Muscle of back (tissue), 13 donors: ENCODE measurements at places on chromosomes 12 and 14. TPM values are rescaled to one million over a fixed set of nuclear protein-coding genes. Genes with fewer than 3 reads are reported as not detected.

DNA sequence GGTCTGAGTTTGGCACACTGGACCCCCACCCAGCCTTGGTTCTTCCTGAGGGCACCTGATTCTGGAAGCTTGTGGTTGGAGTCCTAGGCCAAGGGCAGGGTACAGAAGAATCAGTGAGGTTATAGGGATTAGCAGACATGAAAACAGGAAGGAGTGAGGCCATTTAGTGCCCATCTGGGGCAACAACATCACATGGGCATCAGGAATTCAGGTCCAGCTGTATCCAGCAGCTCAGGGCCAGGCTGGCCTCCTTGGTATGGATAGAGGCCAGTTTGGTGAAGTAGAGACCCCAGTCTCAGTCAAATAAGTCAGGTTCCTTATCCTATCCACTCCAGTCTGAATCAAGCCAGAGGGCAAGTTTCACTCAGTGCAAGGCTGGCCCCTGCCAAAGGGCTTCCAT, 36.2 kb downstream of the RASAL1 start:
- no peak for DNase-seq

GRCh38 chr14:64654246-64654900, 49.9 kb upstream of the PLEKHG3 start:
- peak; percentile 36 for DNase-seq

GRCh38 chr14:96683562-96684289, 113.5 kb upstream of the VRK1 start:
- DNase-seq, result no peak

DNA sequence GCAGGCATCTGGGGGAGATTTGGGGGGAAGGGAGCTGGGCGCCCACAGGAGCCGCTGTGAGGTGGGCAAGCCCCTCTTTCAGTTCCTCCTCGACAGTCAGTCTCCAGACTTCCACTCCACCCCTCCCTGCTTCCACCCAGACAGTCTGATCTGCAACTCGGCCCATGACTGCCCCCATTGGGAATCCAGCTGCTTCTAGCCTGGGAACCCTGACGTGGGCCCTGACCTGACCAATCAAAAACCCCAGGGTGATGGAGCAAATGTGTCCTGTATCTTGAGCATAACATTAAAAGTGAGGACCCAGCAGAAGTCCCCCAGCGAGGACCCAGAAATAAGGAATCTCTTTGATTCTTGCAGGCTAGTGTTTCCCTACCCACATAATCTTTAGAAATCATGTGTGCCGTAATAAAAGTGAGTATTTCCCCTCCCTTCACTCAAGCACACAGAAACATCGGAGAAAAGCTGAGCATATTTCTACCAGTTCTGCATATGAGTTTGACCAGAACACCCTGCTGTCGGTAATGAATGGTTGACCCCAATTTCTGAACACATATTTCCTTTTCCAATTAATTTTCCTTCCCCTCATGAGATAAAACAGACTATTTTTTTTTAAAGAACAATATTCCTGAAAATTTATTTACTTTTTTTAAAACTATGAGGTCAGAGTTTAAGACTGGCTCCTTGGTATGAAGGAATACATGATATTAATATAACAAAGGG, 6.4 kb downstream of the SSH1 start:
- DNase-seq, result peak; percentile 78

DNA sequence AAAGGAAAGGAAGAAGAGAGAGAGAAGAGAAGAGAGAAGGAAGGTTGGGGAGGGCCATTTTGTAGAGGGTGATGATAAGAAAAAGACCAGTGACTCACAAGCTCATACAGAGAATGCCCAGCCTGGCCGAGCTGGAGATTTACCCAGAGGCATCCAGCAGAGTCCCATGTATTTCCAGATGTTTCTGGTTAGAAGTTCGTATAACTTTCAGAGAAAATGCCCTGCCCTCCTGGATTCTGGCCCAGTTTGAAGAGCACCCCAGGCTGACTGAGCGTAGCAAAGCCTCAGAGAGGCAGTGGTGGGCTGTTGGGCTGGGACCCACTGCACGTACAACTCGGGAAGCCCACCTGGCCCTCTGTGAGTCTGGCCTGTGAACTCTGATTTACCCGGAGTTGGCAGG, 221.8 kb downstream of the SLC41A2 start:
- DNase-seq, result peak; percentile 58

DNA sequence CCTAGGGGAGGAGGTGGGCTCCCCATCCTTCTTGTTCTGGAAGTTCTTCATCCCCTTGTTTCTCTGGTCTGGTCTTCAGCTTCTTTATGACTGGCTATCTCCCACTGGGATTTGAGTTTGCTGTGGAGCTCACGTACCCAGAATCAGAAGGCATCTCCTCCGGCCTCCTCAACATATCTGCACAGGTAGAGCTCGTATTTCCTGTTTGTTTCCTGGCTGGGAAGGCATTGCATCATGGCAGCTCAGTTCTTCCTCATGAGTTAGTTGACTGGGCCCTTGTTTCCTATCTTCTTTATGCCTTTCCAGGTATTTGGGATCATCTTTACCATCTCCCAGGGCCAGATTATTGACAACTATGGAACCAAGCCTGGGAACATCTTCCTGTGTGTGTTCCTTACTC, 19.8 kb downstream of the ERG28 start:
- no peak for DNase-seq

Gene EDDM3A
- polyA plus RNA-seq, result not detected

DNA sequence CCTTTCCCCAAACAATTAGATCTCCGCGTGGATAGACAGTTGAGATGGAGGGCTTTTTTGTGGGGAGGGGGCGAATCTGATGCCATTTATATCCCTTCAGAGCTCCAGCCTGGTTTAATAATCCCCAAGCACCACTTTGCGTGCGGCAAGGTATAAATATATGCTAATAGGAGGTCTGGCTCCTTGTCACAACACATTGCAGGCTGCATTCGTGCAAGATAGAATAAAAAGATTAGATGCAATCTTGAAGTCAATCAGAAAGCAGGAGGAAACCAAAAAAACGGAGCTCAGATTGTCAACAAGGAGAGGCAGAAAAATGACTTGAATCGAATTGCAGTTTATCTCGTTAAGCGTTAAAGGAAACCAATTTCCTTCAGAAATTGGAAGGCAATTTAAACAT, 248.7 kb downstream of the SPTSSA start:
- DNase-seq, result no peak

- no peak for DNase-seq
Observed at GRCh38 chr14:99030454-99030853, 241.5 kb downstream of the BCL11B start.

Gene MARS1
- 99.7 TPM for polyA plus RNA-seq

GRCh38 chr12:76010732-76011458, 20.7 kb downstream of the PHLDA1 start:
- no peak for DNase-seq

DNA sequence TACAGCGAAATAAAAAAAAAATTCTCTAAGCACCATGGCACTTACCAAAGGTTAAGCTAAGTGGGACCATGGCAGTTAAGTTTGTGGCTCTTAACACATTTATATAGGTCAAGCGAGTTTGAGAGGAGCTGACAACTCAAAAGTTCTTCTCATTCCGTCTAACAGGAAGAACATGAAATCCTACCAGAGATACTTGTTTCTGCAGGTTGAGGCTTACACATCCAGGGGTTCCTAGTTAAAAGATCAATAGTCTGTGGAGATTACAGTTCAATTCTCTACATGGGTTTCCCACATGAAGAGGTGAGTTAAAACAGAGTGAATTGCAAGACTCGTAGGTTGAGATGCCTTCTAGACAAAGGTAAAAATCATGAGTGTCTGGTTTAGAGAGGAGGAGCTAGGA, 142.6 kb downstream of the EMP1 start:
- DNase-seq, result no peak

- DNase-seq, result no peak
Observed at GRCh38 chr12:85179680-85180270, 100.2 kb upstream of the ALX1 start.

Gene CCDC184
- polyA plus RNA-seq, result 1.9 TPM

DNA sequence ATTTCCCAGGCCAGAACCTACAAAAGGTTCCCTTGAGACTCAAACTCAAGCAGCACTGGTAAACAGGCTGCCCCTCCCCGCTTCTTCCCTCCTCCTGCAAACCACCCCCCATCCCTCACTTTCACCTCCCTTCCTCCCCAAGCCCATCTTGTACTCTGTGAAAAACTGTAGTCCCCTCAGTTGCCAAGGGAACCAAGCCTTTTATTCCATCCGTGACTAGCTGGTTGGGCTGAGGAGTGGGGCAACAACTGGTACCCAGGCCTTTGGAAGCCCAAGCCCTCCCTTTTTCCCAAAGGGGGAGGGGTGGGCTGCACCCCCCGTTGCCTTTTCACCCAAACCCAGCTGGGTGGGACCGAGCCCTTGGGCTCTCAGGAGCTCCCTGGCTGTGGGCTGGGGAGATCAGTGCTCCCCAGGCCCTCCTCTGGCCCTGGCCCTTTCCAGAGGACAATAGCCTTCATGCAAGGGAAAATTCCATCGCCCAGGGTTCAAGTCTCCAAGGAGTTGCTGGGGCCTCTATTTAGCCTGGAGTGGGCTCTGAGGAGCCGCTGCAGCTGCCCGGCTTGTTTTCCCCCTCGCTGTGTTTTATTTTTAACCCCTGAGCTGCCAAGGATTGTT, 61.9 kb downstream of the ZFP36L1 start:
- peak; percentile 72 for DNase-seq

DNA sequence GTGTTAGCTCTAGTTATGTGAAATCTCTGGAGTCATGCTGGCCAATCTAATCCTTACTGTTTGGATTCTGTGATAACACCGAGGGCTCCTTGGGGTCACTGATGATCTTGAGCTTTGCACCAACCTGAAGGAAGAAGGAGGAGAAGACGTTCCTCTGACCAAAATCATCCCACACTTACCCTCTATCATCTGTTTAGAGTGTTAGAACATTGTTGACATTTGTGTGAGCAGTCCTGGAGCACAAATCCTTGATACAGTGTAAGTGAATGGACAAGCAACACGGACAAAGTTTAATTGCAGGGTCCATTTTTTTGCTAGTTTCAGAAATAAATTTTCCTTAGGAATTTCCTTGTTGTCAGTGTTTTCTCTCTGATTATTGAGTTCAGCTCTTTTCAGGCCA, 181.7 kb downstream of the AKAP6 start:
- DNase-seq, result no peak

GRCh38 chr12:105078712-105079570, 5.3 kb downstream of the ALDH1L2 start:
- DNase-seq, result no peak

DNA sequence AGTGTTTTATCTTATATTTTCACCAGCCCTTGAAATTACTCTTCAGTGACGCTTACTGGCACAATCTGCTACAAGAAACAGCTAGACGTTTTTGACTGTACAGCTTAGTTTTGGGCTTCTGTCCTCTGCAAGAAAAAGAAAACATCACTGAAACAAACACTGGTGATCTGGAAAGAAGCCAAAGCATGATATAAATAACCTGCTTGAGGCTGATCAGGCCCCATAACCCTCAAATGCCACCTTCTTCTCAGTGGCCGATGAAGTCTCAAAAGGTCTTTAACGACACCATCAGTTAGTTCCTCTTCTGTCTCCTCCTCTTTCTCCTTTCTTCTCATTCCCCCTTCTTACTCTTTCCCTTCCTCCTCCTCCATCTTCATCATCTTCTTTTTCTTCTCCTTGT, 942.3 kb upstream of the TMEM132C start:
- DNase-seq, result no peak

Gene PLCZ1
- not detected for polyA plus RNA-seq

Gene KSR2
- polyA plus RNA-seq, result 0.01 TPM

Gene RNASE3
- polyA plus RNA-seq, result 0.59 TPM

Gene LHX5
- not detected for polyA plus RNA-seq

DNA sequence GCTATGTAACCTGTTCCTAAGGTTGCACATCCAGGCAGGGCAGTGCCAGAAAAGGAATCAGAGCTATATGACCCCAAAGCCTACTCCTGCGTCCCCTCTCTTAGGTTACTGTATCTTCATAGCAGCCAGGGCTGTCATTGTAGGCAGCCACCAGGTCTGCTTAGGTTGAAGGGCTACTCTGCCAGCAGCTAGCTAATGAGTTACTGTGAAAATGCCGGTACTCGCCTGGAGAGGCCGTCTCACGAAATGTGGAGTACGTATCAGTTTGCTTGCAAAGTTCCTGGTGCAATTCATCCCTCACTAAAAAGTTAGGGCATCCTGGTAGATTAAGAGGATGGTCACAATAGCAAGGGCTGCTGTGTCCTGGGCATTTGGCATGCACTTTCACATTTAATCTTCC, 50.9 kb downstream of the RPH3A start:
- DNase-seq, result no peak

Gene ARHGDIB
- 38.2 TPM for polyA plus RNA-seq

DNA sequence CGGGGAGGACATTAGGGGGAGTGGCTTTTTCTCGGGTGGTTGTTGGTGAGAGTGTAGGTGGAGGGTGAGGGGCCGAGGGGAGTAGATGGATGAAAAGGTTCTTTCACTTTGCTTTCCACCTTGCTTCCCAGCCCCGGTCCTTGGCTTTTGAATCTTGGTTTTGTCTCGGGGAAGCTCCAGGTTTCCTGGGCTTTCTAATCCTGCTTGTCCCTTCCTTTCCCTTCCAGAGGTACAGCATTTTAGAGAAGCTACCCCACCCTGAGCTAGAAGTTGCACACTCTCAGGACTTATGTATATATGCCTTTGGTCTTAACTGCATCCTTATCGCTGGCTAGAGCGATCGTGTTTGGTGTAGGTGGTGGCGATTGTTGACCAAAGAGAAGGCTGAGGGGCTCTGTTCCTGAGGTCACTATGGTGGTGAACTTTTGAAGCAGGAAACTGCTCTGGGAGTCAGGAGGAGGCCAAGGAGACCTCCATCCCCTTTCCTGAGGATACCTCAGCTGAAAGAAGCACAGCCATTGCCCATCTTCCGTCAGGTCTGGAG, 862 bp downstream of the PIP4K2C start:
- DNase-seq, result no peak
